ENCODE measurements at places on chromosomes 4 and X.

DNA sequence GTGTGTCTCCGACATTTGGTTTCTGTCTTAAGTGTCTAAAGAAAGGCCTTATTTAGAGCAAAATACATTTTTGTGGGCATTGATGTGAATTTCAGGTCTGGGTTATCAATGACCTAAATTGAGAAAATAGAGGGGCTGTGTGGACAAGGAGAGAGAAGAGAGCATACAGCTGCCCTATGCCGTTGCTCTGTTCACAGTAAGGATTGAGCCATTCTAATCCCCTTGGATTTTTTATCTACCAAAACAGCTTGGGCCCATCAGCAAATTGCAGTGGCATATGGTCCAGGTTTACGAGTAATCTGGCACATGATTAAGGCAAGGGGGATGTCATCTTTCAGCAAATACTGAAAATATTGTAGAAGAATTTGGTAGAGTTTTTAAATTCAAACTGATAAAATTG lies 210.2 kb downstream of the ANTXR2 start:
- no peak for DNase-seq

DNA sequence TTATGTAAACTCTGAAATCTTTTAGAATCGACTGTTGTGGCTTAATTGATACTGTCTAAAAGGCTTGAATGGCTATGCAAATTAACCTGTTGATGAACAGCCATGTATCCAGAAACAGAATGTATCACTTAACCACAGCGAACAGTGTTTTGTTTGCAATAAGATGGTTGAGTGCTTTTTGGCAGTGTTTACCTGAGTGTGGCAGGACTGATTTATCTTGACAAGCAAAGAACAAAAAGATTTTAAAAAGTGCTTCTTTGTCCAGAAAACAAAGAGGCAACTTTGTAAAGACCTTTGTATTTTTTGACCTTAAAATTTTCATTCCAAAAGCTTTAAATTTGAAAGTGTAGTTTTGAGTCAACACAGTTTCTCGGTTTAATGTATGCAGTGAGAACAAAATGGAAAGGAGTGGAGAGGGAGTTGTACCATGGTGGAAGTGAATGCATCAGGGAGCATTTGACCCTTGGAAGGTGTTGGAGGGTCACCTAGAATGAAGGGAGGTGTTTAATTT lies 18.0 kb downstream of the ARHGAP10 start:
- no peak for DNase-seq

DNA sequence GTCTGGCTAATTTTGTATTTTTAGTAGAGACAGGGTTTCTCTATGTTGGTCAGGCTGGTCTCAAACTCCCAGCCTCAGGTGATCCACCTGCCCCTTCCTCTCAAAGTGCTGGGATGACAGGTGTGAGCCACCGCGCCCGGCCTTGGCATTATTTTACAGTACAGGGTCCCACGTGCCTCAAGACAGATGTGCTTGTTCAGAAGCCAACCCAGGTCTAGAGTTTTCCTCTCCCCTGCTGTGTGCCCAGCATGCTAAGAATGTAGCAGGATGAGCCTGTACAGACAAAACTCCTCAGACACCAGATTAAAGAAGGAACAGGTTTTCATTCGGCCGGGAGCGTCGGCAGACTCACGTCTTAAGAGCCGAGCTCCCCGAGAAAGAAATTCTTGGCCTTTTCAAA lies 42.2 kb downstream of the CRLF2 start:
- DNase-seq, result no peak

GRCh38 chr4:8245884-8246833 lies 23.4 kb upstream of the HTRA3 start:
- no peak for DNase-seq

DNA sequence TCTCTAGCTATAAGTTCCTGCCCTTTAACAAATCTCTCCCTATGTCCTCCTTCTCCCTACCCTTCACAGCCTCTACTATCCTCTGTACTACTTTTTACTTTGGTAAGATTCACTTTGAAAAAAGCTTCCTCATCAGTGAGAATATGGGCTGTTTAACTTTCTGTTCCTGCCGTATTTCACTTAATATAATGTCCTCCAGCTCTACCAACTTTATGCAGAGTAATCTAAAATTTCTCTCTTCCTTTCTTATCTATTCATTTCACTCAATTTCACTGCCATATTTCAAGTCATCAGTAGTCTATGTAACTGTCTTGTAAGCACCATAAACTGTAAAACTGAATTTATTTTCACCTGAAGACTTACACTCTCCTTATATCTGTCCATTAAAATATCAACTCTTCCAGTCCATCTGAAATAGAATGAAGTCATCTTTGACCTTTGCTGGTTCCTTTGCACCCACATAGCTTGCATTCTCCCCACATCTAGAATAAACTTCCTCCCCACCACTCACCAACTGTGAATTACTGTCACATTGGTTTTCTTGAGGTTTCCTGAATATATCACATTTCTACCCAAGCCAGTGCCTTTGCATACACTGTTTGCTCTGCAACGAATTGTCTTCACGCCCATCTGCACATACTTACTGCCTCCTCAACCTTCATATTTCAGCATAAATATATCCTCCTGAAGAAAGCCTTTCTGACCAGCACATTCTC lies 54.6 kb downstream of the ARAP2 start:
- no peak for DNase-seq

Data from stimulated activated naive CD8-positive, alpha-beta T cell treated with anti-CD3 and anti-CD28 coated beads, Interleukin-15, Interleukin-2, amounts not matched to agents 100 U/mL and 50 U/mL, for 24 hours (primary cell).